ENCODE measurements at places on chromosomes 4 and X. TPM values are rescaled to one million over a fixed set of nuclear protein-coding genes. Genes with fewer than 3 reads are reported as not detected.

GLOD5 gene
- polyA plus RNA-seq: not detected

TXK gene
- 0.48 TPM for polyA plus RNA-seq

DNA sequence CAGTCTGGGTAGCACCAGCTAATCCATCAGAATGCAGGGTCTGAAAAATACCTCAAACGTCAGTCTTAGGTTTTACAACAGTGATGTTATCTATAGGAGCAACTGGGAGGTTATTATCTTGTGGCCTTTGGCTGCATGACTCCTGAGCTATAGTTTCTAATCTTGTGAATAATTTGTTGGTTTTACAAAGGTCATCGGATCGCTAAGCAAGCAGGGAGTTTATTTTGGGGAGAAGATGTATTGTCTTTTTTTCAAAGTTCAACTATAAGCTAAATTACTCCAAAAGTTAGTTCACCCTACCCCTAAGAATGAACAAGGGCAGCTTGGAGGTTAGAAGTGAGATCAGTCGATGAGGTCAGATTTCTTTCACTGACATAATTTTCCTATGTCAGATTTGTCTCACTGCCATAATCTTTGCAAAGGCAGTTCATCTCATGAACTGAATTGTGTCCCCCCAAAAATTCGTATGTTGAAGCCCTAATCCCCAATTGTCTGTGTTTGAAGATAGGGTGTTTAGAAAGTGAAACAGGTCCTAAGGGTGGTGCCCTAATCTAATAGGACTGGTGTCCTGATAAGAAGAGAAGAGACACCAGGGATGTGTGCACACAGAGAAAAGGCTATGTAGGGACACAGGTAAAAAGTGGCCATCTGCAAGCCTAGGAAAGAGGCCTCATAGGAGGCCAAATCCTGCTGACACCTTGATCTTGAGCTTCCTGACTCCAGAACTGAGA is 175.8 kb upstream of the GALNT7 start:
- DNase-seq: no peak

GRCh38 chr4:124121461-124121971 is 591.0 kb downstream of the ANKRD50 start:
- no peak for DNase-seq

Data from forelimb muscle (tissue), 1 donor.